ENCODE measurements at places on chromosomes 11 and 22.

DNA sequence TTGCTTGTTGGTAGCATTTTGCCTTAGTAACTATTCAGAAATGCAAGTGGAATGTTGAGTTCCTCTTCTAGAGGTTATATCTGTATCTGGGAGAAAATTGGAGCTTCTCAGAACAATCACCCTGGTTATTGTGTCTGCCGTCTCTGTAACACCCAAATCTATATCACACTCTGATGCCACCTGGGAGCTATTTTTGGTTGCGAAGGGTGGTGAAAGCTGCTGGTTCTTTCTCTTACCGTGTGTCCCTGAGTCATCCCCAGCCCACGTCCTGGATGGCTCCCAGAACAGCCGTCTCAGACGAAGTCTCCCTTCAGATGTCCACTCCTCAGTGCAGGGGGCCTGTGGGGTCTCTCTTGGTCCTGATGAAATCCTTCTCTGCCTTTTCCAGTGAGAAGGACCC, 83.5 kb downstream of the C22orf31 start:
- DNase-seq = no peak

- no peak for DNase-seq
Observed at GRCh38 chr11:77602381-77603088, 12.8 kb downstream of the AQP11 start.

- DNase-seq = no peak
Observed at GRCh38 chr11:72816404-72816990, 2.3 kb downstream of the ATG16L2 start.

DNA sequence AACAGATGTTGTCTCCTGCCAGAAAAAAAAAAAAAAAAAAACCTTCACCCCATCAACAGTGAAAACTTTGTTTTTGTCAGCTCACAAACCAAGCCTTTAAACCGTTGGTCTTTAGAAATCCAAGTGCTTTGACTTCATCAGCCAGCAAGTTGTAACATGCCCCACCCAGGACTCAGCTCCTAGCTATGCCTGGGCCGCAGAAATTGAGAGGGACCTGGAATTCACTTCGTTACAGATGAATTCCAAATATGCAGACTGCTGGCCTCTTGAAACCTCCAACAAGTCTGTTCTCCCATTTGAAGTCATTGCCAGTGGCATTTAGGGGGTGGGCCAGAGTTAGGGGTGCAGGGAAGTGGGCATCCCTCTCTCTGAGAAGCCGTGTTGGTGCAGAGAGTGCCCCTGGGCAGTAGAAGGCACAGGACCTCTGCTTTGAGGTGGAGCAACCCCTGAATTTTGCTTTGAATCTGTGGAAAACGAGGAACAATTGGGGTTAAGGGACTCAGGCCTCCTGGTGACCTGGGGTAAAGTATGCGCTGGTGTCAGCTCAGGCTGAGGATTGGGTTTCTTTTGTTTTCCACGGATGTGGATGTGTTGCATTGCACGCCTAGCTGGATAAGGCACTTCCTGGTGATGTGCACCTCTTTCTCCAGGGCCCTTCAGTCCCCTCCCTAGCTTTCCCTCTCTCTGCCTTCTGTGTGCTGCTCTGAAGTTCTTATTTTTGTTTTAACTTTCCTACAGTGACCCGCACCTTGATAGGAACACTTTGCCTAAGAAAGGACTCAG, 109.5 kb downstream of the DBX1 start:
- DNase-seq = no peak

DNA sequence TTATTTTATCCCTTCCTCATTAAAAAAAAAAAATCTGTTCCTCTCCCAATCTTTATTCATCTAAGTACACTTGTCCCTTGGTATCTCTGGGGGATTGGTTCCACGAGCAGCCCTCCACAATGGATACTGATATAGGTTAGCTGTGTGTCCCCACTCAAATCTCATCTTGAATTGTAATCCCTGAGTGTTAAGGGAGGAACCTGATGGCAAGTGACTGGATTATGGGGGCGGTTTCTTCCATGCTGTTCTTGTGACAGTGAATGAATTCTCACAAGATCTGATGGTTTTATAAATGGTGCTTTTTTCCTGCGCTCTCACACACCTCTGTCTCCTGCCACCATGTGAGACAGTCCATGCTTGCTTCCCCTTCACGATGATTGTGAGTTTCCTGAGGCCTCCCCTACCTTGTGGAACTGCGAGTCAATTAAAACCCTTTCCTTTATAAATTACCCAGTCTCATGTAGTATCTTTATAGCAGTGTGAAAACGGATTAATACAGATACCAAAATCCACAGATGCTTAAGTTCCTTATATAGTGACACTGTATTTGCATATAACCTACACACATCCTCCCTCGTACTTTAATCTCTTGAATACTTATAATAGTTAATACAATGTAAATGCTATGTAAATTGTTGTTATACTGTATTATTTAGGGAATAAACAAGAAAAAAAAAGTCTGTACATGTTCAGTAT, 62.0 kb downstream of the PACS1 start:
- DNase-seq = no peak

DNA sequence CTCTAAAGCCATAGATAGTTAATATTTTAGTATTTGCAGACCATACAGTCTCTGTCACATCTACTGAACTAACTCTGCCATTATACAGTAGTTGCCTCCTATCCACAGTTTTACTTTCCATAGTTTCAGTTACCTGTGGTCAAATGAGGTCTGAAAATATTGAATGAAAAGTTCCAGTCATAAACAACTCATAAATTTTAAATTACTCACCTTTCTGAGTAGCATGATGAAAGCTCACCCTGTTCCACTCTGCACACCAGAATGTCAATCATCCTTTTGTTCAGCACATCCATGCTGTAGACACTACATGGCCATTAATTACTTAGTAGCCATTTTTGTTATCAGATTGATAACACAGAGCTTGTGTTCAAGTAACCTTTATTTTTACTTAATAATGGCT, 51.7 kb upstream of the ME3 start:
- DNase-seq = no peak

DNA sequence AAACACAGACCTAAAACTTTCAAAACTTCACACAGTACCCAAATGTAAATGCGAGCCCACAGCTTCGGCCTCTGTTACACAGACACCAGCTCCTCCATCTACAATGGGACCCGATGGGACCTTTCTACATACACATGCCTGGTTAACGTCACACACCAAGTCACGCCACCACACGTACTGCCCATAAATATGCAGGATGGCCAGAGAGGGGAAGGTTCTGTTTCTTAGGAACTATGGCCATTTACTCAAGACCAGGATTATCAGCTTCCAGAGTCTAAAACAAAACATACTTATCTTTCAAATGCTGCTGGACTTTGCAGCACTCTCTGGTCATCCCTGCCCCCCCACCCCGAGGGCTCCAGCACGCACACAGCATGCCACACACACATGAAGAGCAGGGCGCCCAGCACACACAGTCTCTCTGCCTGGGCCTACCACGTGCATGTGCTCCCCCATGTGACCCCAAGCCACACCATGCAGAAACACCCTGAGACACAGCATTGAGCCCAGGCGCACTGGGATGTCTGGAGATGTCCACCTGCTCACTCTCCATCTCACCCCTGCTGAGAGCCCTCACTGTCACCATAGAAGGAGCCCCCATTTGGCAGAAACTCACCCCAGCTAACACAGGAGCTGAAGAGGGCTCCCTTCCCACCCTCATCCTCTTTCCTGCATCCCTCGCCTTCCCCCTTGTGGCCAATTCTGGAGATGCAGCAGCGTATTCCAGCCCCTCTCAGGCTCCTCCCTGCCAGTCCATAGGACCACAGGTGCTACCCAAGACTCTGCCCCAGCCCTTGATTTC, 61.8 kb downstream of the SLC22A12 start:
- DNase-seq = peak; percentile 75

GRCh38 chr11:110450246-110450645, 20.5 kb downstream of the FDX1 start:
- no peak for DNase-seq

- no peak for DNase-seq
Observed at GRCh38 chr11:36196411-36196998, 92.7 kb downstream of the COMMD9 start.

DNA sequence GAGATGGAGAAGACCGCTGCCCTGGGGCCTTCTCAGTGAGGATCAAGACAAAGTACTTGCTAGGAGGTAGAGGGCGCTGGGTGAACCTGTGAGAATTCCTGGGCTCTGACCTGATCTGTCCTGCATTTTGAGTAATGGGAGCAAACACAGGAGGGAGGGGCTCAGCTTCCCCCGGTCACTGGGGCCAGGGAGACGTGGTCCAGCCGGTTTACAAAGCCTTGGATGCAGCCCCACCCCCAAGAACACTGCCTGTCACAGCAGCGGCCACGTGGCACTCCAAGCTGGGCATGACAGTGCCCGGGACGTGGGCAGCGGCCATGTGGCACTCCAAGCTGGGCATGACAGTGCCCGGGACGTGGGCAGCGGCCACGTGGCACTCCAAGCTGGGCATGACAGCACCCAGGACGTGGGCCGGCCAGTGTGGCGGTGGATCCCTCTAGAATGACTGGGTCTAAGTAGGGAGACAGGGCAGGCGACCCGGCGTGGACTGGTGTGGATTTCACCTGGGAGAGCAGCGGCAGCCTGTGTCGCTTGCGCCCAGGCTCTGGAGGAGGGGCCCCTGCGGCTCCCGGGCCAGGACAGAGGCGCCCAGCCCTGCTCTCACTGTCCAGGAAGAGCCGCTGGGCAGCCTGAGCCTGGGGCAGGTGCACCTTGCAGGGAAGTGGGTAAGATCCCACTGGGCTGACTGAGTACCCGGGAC, 2.5 kb upstream of the TTLL8 start:
- DNase-seq = no peak

DNA sequence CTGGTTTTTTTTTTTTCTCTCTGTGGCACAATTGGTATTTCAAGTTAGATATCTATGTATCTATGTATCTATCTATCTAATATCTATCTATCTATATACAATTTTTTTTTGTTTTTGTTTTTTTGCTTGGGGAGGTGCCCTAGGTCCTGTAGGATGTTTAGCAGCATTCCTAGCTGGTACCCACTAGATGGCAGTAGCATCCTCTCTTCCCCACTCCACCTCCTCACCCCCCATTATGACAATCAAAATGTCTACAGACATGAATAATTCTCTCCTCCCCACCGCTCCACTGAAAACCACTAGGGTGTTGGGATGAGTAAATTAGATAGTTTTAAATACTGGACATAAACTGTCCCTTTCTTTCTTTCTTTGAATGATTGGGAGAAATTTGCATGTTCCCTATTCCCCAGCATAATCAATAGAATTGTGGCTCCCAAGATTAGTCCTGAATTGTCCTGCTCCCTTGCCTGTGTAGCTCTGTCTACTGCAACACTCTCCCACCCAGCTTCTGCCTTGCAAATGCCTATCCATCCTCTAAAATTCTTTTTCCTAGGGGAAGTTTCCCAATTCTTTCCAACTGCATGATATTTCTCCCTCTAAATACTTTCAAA, 1152.4 kb downstream of the LRRC4C start:
- DNase-seq = no peak

- DNase-seq = no peak
Observed at GRCh38 chr11:113628912-113629311, 77.2 kb downstream of the TMPRSS5 start.

- no peak for DNase-seq
Observed at GRCh38 chr11:106442032-106442431, 364.6 kb downstream of the AASDHPPT start.

GRCh38 chr11:96191752-96192151, 151.2 kb downstream of the MAML2 start:
- no peak for DNase-seq

GRCh38 chr11:27237643-27238042, 125.4 kb downstream of the CCDC34 start:
- no peak for DNase-seq

- DNase-seq = no peak
Observed at GRCh38 chr22:41226723-41227655, 13.7 kb downstream of the CHADL start.

- DNase-seq = no peak
Observed at GRCh38 chr11:103946793-103947545, 89.5 kb upstream of the DDI1 start.

DNA sequence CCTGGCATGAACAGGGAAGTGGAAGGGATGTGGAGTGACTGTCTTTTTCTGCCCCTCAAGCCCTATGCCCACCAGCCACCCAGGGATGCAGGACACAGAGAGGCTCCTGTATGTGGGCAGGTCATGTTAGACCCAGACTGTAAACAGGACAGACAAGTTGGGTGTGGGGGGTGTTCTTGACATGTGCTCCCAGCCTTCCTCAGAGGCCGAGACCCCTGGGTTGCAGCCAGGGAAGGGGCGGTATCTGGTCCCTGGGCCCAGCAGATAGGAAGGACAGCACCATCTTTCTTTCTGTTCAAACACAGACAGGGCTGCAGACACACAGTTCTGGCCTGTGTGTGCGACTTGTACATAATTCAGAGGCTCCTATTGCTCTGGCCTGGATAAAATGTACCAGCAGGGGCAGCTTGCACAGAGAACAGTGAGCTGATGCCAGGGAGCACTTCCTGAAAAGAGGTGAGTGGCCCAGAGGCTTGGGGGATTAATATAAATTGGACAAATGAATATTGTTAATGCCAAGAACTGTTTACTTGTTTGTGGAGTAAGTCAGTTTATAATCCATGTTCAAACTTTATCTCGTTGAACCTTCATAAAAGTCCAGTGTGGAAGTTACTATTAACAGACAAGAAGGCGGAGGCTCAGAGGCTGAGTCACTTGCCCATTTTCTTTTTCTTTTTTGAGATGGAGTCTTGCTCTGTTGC, 16.6 kb downstream of the GDPD5 start:
- DNase-seq = no peak

GRCh38 chr11:87213444-87213843, 175.7 kb downstream of the TMEM135 start:
- DNase-seq = no peak

GRCh38 chr22:48251629-48252028, 1489.2 kb downstream of the TBC1D22A start:
- DNase-seq = no peak

DNA sequence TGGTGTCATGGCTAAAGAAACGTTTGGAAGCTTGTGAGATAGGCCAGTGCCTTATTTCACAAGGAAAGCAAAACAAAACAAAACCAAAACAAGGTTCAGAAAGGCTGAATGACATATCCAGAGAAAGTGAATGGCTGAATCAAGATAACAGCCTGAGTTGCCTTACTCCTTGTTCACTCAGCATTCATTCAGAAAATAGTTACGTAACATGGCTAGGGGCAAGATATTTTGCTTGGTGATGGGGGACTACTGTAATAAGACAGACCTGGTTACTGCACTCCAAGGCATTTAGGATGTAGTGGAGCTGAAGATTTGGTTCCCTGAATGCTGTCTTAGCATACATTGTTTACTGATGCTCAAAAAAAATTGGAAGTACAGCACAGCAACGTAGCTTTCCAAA, 47.7 kb downstream of the C11orf91 start:
- no peak for DNase-seq

GRCh38 chr11:44627911-44628729, 62.7 kb downstream of the CD82 start:
- no peak for DNase-seq

- no peak for DNase-seq
Observed at GRCh38 chr11:79708319-79708932, 267.6 kb upstream of the TENM4 start.

DNA sequence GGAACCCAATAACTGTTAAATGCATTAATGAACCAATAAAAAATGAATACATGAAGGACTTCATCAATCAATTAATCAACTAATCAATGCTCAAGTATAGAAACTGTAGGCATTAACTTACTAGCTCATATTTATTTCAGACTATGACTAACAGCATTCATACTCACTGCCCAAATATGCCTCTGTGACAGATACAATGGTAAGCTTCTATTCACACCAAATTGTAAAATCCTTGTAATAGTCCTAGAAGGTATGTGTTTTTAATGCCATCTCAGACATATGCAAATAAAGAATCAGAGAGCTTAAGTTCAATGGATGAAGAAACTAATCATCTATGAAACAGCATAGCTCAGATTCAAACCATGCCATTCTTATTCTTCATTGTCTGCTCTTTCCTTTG, 1253.6 kb upstream of the TENM4 start:
- DNase-seq = no peak
